Urothelium cell line (cell line): ENCODE measurements at places on chromosomes 1 and 21.

DNA sequence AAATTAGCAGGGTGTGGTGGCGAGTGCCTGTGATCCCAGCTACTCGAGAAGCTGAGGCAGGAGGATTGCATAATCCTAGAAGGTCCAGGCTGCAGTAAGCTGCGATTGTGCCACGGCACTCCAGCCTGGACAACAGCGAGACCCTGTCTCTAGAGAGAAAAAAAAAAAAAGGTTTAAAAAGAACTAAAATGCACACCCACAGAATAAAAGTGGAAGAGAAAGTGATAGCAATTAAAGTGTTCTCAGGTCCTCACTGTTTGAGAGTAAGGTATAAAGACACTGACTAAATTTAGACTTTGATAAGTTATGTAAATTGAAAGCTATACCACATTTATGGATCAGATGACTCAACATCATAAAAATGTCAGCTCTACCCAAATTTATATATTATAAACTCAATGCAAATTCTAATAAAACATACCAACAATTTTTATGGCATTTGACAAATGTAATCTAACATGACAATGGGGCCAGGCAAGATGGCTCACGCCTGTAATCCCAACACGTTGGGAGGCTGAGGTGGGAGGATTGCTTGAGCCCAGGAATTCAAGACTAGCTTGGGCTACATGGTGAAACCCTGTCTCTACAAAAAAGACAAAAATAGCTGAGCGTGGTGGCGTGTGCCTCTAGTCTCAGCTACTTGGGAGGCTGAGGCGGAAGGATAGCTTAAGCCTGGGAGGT, 11.8 kb downstream of the ZBTB17 start:
- DNase-seq = no peak

DNA sequence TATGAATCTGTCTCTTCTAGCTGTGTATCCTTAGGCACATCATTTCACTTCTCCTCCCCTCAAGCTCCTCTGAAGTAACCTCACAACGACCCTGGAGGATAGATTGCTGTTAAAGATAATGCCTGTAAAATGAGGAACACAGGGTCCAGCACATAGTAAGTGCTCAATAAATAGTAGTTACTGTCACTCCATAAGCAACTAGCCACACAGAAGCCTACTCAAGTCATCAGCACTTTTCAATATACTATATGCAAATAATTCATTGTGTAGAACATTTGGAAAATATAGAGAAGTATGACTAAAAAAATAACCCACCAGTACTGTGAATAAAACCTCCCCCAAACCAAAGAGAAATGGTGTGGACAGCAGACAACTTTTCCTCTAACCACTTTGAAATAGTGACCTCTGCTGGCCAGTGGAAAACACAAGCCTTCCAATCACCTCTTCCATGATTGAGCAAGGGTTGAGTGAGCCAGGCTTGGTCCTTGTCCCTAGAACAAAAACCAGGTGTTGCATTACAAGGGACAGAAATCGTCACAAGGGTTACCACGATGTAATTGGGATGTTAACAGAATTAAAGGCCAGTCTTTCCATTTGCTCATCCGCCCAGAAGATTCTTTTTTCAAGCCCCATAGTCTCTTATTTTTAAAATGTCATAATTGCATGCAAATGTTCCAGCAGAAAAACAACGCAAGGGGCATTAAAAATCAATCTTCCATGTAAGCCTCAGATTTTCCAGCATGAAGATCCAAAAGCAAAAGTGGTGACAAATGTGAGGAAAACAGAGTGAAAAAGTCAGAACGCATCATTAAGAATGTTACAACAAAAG, 15.7 kb upstream of the GLIS1 start:
- DNase-seq = peak; percentile 52

- peak; percentile 32 for DNase-seq
Measured at GRCh38 chr1:197356723-197357533, 88.9 kb downstream of the CRB1 start.

DNA sequence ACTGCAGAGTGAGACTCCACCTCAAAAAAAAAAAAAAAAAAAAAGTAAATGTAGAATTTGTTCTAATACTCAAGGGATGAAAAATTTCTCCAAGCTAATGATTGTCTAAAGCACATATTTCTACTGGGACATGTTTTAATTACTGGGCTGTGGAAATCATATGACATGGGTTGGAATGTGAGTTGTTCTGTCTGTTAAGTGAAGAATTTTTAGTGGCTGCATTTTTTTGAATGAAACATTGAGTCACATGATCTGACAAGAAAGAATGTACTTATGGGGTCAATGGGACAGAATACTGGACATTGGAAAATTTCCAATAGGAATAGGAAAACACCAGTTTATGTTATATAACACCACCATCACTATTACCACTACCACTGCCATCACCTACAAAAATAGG, 123.8 kb upstream of the IVNS1ABP start:
- DNase-seq = no peak

- peak; percentile 11 for DNase-seq
Measured at GRCh38 chr1:231584117-231584516, 42.5 kb upstream of the DISC1 start.

DNA sequence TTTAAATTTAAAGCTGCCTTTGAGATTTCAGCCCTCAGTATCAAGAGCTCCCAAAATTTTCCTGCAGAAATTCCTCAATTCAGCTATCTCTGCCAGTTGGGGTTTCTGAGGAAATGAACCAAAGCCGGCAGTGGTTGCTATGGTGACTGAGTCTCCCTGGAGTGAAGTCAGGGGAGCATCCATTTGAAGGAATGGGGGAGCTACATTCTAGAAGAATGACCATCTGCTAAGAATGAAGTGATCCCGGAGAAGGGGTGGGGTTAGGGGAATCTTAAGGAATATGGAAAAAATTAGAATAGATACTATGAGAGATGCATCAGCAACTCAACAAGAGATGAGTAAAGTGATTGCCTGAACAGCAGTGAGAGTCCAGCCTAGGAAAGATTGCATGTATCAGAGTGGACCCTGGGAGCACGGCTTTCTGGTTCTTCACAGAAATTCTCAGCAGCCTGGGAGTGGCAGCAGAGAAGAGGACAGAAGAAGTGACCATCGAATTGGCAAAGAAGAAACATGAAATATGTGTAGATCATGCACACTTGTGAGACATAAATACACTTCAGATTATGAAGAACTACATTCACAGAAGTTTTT, 94.7 kb downstream of the CHD1L start:
- DNase-seq = no peak

DNA sequence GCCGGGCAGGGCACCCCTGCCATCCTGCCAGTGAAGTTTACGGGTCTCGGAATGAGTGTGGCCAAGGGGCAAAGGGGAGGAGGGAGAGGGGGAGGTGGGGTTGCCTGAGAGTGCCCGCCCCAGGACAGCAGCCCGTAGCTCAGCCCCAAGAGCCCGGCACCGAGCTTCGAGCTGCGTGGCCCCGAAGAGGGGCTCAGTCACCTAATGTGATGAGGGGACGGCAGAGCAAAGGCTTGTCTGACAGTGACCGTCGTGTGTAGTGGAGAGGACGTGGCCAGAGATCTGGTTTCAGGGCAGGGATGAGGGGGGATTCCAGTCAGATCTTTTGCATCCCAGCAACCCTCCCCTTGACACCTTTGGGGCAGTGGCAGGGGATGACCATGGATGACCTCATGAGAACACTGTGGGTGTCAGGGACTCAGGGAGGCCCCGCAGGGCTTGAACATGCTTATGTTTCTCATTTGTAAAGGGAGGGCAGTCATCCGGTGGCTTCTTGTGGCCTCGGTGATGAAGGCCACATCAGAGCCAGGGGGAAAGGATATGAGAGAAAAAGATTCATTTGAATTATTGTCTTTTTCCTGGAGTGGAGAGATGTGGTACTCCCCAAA, 1.1 kb upstream of the TRPM2 start:
- no peak for DNase-seq

DNA sequence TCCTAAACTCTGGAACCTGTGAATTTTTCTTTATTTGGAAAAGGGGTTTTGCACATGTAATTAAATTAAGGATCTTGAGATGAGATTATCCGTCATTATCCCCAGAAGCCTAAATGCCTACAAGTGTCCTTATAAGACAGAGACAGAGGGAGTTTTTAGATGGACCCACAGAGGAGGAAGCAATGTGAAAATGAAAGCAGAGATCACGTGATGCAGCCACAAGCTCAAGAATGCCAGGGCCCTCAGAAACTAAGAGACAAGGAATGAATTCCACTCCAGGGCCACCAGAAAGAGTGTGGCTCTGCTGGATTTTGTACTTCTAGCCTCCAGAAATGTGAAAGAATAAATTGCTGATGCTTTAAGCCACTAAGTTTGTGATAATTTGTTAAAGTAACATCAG, 183.6 kb upstream of the UBE2U start:
- DNase-seq = peak; percentile 26

DNA sequence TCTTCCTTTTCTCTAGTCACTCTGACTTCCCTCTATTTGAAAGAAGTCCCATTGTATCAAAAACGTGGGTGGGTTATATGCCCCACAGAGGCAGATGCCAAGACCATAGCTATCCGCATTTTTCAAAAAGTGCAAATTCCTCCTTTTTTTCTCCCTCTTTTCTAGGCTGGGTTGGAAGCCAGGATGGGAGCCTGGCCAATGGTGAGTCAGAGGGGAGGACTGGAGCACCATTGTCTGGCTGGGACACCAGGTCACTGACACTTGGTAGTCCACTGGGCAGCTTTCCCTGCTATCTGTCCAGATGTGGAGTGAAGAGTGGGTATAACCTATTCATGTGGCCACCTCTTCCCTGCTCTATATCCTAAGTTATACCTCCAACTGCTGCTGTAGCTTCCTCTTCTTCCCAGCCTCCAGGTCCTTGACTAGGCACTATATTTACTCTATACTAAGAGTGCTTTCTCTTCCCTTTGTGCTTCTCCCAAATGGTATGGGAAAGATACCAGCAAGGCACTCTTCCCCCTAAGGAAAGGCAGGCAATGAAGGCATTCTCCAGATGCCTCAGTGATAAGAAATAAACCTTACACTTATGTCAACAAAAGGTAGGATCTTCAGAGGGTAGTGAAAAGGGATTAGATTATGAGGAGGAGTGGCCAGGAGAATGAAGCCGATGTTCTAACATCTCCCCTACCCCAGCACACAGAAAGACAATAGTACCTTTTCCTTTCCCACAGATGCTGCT, 12.9 kb downstream of the PI4KB start:
- peak; percentile 72 for DNase-seq

- no peak for DNase-seq
Measured at GRCh38 chr1:112501810-112502641, 6.7 kb upstream of the WNT2B start.

DNA sequence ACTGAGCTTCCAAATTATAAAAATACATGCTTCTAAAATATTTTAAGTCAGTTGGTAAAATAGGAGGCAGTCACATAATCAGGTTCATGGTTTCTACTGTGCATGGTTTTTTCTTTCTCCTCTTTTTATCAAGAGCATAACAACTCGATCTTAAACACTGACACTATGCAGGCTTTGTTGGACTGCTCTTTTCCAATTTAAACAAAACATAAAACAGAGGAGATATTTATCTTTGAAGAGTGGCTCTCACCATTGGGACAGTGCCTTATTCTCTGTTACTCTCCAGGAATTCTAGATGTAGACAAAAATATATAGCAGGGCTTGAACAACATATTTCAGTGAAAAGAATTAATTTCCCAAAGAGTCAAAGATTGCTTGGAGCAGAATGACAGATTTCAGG, 883.5 kb upstream of the ADGRL2 start:
- no peak for DNase-seq

DNA sequence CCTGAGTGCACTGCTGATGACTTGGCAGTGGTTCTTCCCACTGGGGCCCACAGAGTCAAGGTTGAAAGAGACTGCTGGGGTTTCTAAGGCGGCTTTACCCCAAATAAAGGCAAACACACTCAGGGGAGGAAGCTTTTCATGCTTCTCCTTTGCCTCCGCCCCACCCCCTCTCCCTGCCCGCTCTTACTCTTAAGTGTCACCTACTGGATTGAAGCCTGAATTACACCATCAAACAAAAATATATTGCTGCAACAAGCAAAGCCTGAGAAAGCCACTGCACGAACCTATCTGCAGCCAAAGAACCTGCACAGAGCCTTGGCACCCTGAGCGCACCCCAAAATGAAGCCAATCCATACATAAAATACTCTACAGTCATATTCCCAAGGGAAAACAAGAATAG, 63.1 kb downstream of the PTGFR start:
- DNase-seq = no peak

DNA sequence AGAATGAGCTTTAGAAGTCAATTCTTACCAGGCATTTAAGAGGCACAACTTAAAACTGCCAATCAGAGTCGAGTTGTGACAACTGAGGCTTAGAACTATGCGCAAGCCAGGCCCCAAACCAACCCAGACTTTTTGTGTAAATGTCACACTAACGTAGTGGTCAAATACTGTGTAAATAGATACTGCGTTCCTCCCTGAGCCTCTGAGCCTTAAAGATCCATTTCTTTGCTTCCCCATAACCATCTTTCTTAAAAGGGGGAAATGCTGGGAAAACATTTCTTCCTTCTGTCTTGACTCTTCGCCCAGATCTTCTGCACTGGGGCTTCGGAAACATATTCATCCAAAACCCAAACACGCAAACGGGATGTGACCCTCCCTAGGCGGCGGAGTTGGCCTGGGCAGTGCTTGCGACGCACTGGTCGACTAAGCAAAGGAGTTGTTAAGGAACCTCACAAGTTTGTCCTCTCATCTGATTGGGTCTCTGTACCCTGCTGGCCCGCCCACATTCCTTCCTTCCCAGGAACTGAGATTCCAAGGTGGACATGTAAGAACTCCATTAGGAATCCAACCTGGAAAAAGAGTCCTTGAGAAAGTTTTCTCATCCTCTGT, 2.6 kb downstream of the ADAMTS5 start:
- no peak for DNase-seq

DNA sequence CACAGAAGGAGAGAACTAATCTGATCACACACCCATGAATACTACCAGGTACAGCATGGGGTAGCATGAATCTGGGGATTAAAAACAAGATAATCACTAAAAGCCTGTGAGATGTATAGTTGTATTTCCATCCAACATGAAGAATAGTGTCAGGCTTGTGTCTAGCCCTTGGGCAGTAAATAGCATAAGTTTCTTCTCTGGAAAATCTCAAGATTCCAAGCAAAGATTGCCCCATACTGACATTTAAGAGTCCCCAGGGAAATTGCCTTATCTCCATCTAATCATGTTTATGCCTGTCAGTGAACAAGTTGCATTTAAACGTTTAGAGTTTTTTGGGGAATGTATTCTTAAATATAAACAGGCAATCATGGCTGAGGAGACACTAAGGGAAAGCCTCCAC, 109.2 kb upstream of the SERTAD4 start:
- no peak for DNase-seq
